Caco-2 (cell line): ENCODE measurements at places on chromosomes 1 and 21.

DNA sequence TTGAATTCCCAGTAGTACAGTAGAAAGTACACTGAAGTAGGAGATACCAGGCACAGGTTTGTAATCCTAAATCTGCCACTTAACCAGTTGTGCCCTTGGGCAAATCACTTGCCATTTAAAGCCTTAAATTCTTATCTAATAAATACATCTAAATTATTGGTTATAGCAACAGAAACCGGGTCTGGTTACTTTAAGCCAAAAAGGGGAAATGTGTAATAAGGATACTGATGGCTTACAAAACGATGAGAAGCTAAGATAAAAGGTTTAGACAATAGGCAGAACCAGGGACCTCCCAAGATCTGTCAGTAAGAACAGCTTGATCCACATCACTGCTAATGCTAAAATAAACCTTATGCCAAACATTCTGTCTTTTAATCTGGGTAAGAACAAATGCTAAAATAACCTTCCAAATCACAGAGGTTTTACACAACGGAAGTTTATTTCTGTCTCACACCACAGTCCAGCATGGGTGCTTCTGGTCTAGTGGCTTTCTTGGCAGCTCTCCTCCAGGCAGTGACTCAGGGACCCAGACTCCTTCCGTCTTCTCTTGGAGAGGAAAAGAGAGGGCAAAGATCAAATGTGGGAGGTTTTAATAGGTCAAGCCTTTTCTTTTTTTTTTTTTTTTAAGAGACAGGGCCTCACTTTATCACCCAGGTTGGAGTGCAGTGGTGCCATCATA, 16.5 kb upstream of the ZMYM1 start:
- no peak for DNase-seq

DNA sequence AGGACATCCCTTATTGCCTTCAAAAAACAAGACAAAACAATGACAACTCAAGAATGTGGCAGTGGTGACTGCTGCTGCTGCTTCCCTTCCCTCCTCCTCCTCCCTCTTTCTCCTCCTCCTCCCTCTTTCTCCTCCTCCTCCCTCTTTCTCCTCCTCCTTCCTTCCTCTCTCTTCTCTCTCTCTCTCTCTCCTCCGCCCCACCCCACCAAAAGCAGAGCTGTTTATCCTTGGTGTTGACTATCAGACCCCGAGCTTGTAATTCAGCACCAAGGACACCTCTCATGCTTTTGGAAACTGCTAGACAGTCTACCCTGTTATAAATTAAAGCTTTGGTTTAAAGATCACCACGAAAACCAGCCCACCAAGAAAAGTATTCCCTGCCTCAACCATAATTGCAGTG, 72.4 kb upstream of the IFNAR2 start:
- peak; percentile 13 for DNase-seq

DNA sequence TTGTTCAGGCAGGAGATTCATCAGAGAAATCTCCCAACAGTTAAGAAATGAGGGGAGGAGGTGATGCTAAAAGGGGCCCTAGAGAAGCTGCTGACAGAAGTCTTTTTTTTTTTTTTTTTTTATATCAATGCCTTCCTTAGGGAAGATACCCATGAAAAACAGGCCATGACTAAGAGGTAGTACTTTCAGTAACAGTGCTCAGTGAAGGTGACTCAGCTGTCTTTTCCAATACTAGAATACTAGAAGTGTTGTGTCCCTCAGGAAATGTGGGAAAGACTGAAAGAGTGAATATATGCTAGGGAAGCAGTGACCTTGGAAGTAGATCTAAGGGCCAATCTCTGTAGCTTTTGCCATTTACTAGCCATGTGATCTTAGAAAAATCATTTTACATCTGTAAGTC, 52.4 kb upstream of the SLFNL1 start:
- DNase-seq = no peak

DNA sequence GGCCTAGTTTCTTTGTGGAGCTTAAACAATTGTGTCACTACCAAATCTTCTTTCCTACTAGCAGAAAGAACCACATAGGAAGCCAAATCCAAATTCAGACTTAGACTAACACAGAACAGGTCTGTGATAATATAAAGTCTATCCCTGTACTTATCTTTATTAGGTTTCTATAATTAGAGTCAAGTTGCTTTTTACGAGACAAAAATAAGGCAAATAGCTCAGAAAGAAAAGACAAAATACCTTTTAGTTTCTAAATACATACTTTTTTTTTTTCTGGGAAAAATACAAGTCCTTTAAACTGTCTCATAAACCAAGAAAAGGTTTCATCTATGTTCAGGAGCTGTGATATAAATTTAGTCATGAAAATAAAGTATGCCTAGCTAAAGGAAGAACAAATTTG, 78.9 kb upstream of the LBR start:
- no peak for DNase-seq

- no peak for DNase-seq
These were observed 2.8 kb downstream of the SRSF10 start for GRCh38 chr1:23977187-23977853.

GRCh38 chr1:30532621-30533020, 190.8 kb downstream of the MATN1 start:
- DNase-seq = no peak

- DNase-seq = no peak
These were observed 69.0 kb downstream of the LPAR3 start for GRCh38 chr1:84823991-84824390.

DNA sequence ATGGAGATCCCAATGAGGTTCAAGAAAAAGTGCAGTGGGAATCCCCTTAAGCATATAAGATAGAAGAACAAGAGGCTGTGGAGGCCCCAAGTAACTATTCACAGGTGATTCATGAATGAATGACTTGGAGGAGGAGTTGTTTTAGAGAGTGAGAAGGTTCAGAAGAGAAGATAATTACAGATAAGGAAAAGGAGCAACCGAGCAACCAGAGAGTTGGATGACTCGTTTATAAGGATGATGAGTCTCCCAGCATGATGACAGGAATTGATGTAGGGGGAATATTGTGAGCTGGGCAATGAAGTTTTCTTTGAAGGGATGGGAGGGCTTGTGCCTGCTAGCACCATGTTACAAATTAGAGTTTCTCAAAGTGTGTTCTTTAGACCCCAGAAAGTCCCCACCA, 9.8 kb downstream of the C8A start:
- DNase-seq = no peak

DNA sequence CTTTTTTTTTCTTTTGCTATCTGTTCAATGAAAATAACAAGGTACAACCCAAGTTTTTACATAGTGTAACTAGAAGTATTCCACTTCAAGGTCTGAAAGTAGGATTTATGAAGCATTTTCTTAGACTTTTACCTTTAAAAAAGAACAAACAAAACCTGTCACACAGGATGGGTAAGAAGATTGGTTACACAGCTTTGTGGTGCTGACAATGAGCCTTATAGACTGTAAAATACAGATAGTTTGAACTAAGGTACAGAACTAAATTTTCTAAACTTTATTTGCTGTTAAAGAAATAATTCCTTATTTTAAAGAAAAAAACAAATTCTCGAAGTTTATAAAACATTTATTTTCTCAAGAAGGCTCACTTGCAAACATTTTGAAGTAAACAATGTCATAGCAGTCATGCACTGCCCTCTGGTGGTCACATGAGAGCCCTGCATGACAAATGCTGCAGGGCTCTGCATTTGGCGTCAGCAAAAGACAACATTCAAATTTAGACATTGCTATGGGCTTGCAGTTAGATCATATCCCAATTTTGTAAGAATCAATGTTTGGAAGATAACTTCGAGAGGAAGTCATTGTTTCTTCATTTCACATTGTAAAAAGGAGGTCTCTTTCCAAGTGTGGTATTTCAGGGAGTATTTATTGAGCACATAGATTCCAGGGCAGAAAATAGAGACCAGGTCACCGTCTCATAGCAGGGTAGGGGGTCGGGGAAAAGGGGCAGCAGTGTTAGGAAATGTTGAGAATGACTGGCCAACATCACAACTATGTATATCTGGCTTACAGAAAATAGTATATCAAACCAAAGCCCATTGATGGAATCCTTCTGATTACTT, 115.3 kb upstream of the FMN2 start:
- DNase-seq = peak; percentile 39

DNA sequence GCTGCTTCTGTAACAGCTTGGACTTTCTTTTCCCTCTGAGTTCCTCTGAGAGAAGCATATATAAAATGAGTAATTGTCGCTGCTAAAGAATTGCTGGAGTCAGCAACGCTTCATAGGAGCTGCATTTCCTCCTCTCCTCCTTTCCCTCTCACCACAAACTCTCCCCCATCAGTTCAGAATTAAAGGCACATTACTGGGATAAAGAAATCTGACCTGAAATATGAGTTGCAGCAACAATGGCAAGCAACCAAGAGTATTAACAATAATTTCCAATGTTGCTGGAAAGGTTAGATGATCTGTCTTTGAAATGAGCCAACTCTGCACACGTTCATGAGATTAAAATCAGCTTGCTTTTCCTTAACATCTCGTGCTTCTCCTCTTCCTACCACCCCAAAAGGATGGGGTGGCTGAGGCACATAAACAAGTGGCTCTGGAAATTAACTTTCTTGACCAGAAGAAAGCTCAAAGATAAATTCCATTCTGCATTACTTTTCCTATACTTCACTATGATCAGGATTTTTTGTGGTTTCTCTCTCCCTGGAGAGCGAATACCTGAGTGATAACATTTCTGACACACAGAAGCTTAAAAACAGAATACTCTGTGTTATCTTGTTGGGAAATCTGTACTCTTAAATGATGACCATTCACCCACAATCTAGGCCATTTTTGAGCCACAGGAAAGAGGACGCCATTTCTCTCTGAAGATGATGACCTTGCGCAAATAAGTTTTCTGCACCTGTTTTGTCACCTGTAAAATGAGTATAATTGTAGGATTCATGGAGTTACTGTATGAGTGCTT, 90.2 kb downstream of the TGFBR3 start:
- no peak for DNase-seq
